ENCODE measurements at places on chromosomes 12 and 14.
A peak's percentile ranks its signal among the peaks of the same experiment; 100 is the strongest.

DNA sequence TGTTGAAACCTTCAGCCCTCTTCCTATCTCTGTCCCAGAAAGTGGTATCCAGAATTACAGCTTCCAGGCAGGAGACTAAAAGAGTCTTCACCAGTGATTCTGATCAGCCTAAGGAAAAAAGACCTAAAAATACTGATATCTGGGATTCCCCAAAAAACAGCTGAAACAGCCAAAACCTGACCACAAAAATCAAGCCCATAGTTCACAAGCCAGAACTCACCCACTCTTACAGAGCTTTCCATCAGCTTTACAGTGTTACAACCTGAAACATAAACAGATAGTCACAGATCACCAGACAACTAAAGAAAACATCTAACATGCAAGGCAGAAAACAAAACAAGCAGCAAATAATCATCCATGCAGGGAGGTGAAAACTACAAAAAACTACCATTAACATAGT is 26.0 kb upstream of the TSPAN8 start:
- DNase-seq: no peak

DNA sequence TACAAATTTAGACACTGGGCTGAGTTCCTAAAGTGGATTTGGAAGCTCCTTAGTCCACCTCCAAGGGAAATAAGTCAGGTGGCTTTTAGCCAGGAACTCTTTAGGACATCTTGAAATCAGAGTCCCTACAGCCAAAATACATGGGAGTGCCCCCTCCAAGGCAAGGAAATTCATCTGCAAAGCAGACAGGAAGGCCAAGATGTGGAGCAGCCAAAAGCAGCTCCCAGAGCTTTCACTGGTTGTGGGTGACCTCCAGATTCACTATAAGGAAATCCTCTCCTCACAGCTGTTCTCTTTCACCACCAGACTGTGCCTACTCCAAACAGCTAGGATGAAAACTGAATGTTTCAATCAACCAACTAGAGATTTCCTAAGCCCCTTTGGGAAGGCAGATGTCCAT is 6.6 kb downstream of the TTC9 start:
- DNase-seq: no peak

GRCh38 chr12:108052260-108052659 is 76.8 kb upstream of the WSCD2 start:
- no peak for DNase-seq

DNA sequence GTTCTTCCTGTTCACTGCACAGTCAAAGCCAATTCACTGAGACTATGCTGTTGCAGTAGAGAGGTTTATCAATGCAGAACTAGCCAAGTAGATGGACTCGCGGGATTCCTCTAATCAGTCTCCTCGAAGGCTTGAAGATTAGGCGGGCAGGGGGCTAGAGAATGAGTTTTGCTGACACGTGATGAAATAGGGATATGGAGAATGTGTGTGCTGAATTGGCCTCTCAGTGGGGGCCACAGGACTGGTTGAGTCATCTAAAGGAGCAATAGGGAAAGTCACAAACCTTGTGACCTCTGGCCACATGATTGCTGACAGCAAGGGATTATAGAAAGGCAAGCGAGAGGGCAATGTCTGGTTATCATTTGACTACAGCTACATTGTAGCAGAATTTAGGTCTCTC is 12.7 kb downstream of the MIPOL1 start:
- no peak for DNase-seq

- DNase-seq: no peak
Measured at GRCh38 chr12:62903151-62903550, 31.8 kb downstream of the PPM1H start.

DNA sequence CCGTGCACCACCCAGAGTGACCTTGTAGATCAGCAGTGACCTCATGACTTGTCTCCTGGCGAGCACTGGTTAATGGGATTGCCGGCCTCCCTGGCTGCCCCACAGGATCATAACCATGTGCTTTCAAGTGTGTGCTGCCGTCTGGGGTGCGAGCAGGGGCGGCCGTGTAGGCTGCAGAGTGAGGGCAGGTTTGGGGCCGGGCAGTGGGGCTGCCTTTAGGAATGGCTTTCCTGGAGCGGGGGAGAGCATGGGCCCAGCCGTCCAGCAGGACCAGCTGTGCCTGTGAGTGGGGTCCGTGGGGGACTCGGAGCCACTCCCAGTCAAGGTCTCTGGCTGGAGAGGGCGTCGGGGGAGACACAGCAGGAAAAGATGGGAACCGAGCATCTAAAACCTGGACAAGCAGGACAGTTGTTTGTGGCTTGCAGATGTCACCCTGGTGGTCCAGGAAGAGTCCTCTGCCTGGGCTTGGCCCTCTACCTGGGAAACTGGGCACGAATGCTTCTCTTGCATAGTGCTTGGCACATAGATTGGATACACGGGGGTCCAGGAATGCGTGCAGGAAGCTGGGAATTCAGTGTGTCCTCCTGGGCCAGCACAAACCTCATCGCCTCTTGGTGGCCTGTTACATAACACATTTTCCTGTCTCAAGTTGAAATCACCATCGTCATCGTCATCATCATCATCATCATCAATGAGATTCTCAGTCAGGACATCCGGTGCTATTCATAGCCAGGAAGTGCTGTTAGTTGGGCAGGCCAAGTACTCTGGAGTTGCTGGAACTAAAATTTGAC is 96.0 kb downstream of the ADGRD1 start:
- DNase-seq: no peak

- DNase-seq: no peak
Measured at GRCh38 chr12:98772818-98773217, 127.7 kb downstream of the APAF1 start.

GRCh38 chr12:116136340-116136739 is 141.2 kb downstream of the MED13L start:
- DNase-seq: peak; percentile 56

GRCh38 chr14:105064001-105064400 is 1.2 kb downstream of the GPR132 start:
- no peak for DNase-seq

DNA sequence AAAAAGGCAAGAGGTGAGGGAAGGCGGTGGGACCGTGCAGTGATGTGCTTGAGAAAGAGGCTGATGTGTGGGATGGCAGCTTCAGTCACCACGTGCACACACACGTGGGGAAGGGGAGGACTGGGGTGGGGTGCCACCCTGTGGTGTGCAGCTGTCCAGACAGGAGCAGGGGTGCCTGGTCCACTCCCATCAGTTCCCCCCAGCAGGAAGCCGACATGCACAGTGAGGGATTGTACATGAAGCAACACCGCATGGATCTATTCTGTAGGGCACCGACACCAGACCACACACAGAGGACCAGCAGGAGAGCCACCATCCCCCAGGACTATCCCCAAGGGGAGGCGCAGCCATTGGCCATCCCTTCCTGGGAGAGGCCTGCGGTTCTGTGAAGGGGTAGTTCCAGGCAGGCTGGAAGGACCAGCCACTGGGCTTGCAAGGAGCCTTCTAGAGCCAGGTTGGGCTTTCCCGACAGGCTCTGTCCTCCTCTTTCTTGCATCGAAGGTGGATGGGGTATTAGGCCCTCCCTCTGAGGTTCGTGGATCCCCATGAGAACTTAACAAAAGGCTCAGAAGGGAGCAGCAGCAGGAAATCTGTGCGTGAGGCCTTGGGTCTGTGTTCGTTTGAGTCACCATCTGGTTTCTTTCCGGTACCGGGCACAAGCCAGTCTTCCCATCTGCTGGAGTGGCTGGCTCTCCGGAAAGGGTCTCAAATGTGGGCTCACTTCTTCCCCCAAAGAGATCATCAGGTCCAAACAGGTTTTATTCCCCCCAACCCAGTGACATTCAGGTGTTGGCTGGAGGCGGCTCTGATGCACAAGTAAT is 59.8 kb downstream of the PLEKHG3 start:
- DNase-seq: peak; percentile 74

DNA sequence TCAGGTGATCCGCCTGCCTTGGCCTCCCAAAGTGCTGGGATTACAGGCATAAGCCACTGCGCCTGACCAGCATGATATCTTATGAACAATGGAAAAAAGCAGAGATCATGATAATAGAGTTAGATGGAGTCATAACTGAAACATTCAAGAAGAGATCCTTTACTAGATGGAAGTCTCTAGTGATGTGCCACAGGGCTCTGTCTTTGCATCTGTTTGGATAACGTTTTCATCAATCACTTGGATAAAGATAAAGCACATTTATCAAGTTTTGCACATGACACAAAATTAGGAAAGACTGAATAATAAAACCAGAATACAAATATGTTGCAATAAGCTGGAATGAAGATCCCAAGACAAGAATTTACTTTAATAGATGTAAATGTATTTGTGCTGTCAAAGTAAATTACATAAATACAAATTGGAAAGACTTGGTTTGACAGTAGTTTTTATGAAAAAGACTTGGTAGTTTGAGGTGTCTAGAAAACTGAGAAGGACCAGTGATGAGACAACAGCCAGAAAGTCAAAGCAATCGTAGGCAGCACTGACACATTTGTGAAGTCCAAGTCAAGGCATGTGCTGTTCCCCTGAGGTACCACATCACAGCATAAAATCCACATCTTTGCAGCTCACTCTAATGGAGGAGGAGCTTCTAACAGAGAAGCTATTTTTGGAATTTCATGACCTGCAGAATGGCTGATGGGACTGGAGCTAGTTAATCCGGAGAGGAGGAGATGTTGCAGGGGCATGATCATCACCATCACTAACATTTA is 28.5 kb downstream of the GPRC5A start:
- DNase-seq: peak; percentile 28

DNA sequence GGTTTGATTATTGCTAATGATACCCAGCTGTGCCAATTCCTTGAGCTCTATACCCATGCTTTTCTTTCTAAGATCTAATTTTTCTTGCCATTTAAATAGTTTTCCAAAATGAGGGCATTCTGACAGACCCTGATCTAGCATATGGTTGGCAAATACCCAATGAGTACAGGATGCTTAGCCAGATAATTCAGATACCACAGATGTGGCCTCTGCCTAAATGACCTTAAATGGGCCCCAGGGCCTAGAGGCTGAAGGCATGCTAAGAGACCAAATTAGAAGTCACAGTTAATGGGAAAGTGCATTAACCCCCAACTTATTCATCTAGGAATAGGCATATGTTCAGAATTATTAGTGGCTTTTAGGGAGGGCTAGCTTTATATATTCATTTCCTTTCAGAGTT is 122.3 kb upstream of the CNOT2 start:
- no peak for DNase-seq

- peak; percentile 40 for DNase-seq
Measured at GRCh38 chr12:119705182-119705581, 37.2 kb downstream of the PRKAB1 start.

GRCh38 chr12:45475594-45475993 is 253.9 kb upstream of the ARID2 start:
- no peak for DNase-seq

GRCh38 chr14:54040846-54041245 is 84.2 kb upstream of the BMP4 start:
- no peak for DNase-seq

GRCh38 chr12:11896417-11896929 is 174.3 kb upstream of the BCL2L14 start:
- DNase-seq: no peak

DNA sequence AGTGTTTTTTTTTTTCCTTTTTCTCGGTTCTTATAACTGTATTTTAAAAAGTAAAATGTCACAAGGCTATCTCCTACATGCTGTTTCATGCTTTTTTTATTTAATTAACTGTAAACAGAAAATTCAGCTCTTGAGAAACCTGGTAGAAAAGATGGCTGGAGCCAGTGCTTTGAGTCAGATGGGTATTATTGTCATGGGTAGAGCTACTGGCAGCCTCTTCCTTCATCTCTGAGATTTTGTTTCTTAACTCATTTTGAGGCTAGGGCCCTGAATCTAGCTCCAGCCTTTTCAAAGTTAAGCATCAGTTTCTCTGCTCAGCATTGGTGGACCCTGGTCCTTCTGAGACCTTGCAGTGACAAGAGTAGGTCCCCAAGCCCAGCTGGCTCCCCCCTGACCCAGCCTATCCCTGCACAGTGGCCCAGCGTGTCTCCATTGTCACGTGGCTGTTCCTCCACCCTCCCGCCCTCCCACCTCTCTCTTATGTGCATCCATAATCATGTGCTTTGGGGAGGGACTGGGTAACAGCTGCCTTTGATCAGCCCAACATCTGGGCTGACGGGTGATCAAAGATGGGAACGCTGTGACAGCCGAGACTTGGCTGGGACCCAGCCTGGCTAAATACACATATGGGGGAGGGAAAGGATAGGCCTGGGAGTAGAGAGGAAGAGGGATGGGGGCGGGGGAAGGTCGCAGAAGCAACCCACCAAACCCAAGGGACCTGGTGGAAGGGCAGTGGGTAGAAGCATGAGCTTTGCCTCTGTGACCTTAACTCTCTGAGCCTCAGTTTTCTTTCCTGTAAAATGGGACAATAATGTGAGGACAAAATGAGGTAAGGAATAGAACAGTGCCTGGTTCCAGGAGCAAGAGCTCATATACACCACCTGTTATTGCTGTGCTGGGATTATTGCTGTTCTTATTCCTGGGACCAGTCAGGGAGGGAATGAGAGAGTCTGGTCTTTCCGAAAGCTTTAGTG is 24.4 kb upstream of the RBM19 start:
- no peak for DNase-seq

DNA sequence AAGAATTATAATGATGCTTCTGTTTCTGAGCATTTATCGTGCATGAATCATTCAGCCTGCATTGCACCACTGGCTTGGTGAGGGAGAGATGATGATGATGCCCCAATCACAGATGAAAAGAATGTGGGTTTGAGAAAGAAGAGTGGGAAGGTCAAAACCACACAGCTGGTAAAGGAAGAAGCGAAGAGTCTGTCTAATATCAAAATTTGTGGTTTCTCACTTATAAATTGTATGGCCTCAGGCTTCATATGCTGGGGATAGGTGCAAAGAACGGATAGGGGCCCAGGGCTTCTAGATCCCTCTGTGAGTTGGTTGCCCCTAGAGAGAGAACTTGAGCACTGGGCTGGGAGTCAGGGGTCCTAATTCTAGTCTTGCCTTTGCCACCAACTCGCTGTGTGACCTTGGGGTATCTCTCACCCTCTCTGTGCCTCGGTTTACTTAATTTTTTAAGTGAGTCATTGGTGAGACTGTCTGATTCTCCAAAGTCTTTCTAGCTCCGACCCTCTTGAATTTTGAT is 2.2 kb downstream of the OASL start:
- DNase-seq: peak; percentile 82

GRCh38 chr14:61872452-61872851 is 110.2 kb downstream of the SNAPC1 start:
- DNase-seq: no peak

GRCh38 chr14:104474495-104475213 is 104.9 kb upstream of the C14orf180 start:
- no peak for DNase-seq

DNA sequence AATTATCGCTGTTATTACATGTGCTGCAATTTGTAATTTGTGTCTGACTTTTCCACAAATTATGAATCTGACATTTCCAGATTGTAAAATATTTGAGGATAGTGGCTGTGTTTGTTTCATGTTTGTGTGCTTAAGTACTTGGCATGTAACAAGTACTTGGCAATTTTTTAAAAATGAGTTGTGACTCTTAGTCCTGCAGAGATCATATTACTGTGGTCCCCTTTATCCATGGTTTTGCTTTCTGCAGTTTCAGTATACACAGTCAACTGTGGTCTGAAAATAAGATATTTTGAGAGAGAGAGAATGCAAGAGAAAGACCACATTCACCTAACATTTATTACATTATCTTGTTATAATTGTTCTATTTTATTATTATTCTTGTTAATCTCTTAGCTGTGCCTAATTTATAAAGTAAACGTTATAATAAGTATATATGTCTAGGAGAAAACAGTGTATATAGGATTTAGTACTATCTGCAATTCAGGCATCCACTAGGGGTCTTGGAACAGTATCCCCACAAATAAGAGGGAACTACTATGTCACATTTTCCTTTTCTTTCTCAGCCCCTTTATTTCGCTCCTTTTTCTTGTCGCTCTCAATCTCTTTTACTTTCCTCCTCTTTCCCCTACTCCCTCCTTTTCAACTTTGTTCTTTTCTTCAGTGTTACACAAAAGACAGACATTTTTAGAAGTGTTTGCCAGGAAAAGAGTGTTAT is 176.1 kb downstream of the FUT8 start:
- peak; percentile 17 for DNase-seq

Measured in AG10803 (cell line).